ENCODE measurements at places on chromosomes 4 and X.

- peak; percentile 18 for DNase-seq
Measured at GRCh38 chr4:83112231-83112630, 2.3 kb downstream of the PLAC8 start.

DNA sequence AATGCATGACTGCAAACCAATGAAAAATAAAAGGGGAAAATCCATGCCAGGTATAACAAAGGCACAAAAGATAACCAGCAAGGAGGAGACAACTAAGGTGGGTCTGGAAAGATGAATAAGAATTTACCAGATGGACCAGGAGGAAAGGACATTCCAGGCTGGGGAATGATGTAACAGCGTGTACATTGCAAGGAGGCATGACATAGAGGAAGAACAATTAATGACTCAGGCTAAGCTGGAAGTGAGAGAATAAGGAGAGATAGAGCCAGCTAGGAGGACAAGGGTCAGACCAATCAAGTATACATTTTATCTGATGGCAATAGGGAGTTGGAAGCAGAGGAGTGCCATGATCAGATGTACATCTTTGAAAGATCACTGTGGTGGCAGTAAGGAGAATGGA is 57.0 kb downstream of the MTMR8 start:
- DNase-seq = no peak

DNA sequence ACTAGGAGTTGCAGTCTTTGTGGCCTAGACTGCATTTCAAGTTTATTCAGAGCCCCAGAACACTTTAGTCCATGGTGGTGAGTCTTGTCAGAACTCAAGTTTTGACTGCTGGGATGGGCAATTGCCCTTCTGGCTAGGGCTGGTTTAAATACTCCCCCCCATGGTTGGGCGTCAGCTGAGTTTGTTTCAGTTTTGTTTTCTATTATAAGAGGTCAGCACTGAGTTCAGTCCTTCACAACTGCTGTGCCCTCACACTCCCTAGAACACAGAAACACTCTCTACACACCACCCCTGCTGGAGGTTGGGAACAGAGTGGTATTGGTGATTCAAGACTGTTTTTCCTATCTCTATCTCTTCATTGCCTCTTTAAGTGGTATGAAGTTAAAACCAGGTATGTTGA is 217.0 kb downstream of the GUCY2F start:
- DNase-seq = no peak

GRCh38 chr4:138105331-138105730 is 136.8 kb downstream of the SLC7A11 start:
- no peak for DNase-seq

GRCh38 chr4:30953799-30954198 is 233.6 kb downstream of the PCDH7 start:
- DNase-seq = no peak

- DNase-seq = peak; percentile 40
Measured at GRCh38 chrX:53445977-53446376, 11.8 kb upstream of the HSD17B10 start.

DNA sequence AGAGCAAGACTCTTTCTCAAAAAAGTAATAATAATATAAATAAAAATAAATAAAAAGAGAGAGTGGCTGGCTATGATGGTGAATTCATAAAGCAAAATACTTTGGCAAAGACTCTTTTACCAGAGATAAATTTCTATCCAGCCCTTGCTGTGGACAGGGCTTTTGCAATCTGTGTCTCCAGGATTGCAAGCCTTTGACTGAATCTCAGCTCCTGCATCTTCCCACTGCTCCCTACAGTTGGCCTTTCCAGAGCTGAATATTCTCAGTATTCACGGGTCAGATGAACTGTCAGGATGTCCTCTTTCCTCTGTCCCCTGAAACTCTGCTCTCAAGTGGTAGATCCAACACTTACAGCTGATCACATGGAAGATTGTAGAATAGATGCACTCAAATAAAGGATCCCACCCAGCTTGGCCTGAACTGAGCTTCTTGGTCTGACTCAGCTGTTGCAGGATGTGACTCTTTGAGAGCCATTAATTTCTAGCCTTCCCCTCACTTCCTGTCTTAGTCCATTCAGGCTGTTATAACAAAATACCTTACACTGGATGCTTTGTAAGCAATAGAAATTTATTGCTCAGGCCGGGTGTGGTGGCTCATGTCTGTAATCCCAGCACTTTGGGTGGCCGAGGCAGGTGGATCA is 123.4 kb upstream of the GUCY1A1 start:
- no peak for DNase-seq

DNA sequence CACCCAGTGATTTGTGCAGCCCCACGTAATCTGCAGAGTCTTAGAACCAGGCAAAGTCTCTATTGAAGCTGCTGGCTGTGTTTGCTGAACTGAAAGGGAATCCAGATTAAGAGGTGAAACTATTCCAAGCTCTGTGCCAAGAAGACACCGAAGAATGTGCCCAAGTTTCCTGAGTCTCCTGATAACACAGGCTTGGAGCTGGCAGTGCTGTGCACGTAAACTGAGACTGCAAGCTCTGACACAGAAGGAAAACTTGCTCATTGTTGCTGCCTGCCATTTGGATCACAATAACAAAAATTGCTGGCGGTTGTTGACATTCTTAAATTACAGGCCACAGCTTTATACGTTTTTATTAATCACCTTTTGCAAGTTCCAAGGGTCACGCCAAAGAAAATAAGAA is 60.2 kb upstream of the VCX3B start:
- DNase-seq = no peak

GRCh38 chr4:67437974-67438713 is 107.2 kb downstream of the CENPC start:
- DNase-seq = peak; percentile 58

- no peak for DNase-seq
Measured at GRCh38 chr4:163941221-163941905, 446.9 kb downstream of the TMA16 start.

DNA sequence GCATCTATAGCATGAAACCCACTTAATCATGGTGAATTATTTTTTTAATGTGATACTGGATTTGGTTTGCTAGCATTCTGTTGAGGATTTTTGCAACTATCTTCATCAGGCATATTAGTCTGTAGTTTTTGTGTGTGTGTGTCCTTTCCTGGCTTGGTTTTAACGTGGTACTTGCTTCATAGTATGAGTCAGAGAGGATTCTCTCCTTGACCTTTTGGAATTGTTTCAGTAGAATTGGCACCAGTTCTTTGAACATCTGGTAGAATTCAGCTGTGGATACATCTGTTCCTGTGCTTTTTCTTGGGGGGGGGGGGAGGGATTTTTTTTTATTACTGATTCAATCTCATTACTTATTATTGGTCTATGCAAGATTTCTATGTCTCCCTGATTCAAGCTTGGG is 232.0 kb upstream of the KLF8 start:
- DNase-seq = no peak

- DNase-seq = no peak
Measured at GRCh38 chr4:1516881-1517480, 110.7 kb upstream of the NKX1-1 start.

- no peak for DNase-seq
Measured at GRCh38 chr4:129900430-129900953, 804.5 kb downstream of the C4orf33 start.

GRCh38 chr4:17490575-17491059 is 21.3 kb downstream of the QDPR start:
- no peak for DNase-seq

DNA sequence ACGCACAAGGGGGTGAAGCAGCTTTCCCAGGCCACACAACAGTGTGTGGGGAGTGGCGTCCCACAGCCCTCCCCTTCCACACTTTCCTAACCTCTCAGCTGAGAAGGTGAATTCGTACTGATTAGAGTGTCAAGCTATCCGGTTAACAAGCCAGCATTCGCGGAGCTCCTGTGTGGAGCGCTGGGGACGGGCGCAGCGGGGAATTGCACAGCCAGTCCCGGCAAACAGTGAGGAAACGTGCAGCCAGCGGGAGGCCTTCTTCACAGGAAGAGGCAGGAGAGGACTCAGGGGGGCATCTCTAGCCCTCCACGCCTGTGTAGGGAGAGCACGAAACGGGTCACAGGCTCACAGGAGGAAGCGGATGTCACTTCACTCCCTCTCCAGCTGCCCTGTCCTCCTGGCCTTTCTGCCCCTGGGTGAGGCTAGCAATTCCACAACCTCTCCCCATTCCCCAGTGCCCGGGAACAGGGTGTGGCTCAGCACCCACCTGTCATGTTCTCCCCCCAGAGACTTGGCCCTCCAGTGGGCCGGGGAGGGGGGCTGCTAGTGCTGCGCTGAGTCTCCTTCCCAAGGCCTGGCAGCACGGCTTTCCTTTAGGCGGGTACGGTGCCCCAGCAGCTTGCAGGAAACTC is 117.3 kb downstream of the CPZ start:
- DNase-seq = no peak

GRCh38 chrX:10288373-10288975 is 131.7 kb downstream of the CLCN4 start:
- no peak for DNase-seq

- no peak for DNase-seq
Measured at GRCh38 chrX:114906984-114907510, 110.4 kb downstream of the IL13RA2 start.

DNA sequence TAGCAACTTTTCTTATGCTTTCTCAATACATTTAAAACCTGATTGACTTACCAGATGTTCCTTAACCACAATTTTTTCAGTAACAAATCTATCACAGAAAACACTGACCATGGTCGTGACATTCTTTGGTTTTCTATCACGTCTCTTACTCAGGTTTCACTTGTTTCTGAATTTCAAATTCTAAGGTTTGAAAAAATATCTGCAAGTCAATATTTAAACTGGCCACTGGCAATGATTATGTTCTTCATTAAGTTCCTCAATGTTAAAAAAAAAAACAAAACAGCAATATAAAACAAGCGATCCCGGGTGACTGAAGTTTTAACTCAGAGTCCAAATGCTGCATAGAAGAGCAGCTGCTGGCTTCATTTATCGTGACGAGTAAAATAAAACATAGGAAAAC is 128.9 kb downstream of the RBM47 start:
- no peak for DNase-seq

GRCh38 chrX:71671043-71671780 is 3.9 kb downstream of the LOC101059915 start:
- DNase-seq = no peak

- DNase-seq = no peak
Measured at GRCh38 chr4:175087145-175087544, 169.0 kb downstream of the ADAM29 start.

- no peak for DNase-seq
Measured at GRCh38 chr4:145341381-145341780, 140.3 kb upstream of the SMAD1 start.

Measured in inflammatory macrophage (primary cell).